ENCODE measurements at places on chromosomes 4 and X. TPM values are rescaled to one million over a fixed set of nuclear protein-coding genes. Genes with fewer than 3 reads are reported as not detected.

DNA sequence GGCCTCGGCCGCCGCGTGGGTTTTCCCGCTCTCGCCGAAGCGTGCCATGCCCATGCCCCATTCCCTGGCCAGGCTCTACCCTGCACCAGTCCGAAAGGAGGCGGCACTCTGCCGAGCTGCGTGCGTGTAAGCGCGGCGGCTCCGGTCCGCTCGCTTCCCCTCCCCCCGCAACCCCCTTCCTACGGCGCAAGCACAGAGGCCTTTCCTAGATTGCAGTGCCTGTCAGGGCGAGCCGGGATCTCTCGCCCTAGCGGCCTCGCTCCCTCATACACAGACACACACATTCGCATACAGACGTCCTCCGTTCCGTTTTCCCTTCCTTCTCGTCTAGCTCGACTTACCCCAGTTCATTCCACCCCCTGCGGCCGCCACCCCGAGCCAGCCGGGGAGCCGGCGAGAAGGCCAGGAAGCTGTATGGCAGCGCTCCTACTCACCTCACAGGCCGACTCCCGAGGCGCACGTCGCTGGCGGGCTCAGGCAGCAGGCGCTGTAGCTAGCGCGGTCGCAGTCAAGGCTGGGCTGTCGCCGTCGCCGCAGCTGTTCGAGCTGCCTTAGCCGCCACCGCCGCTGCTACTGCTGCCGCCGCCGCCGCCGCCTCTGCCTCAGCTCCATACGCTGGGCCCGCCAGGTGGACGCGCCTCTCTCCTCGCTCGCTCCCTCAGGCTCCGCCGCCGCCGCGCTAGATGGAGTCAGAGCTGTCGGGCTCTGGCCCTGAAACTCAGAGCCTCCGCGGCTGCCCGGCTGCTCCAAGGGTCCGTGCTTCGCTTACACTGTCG lies 615 bp downstream of the NEXMIF start:
- peak; percentile 1 for DNase-seq

DNA sequence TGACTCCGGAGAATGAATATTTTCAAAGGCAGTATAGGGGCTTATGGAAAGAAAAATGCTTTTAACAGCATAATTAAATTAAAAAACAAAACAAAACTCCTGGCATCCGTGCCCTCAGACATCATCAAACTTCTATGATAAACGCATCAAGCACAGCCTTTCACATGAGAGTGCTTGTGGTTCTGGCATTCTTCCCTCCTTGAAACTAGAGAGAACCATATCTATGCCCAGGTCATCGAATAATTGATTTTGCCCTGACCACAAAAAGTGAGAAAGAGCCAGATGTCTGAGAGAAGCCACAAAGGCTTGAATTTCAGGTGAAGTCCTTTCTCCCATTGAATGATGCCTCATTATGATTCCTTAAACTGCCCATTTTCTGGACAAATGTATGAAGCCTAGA lies 286.8 kb downstream of the CBLL2 start:
- DNase-seq: peak; percentile 58

GRCh38 chr4:56243107-56243506 lies 144.2 kb downstream of the AASDH start:
- DNase-seq: no peak

Gene PPP4R3C
- not detected for total RNA-seq

- DNase-seq: no peak
These were observed 1670.4 kb upstream of the AGA start for GRCh38 chr4:179112441-179113170.
